Left lung (tissue), 14 donors: ENCODE measurements at places on chromosomes 13 and 19. TPM values are rescaled to one million over a fixed set of nuclear protein-coding genes. Genes with fewer than 3 reads are reported as not detected.

LNX2 gene
- 24.8 TPM for total RNA-seq

ZFP36 gene
- total RNA-seq, result 172 TPM

CDADC1 gene
- total RNA-seq, result 11.6 TPM

ZNF98 gene
- not detected for total RNA-seq
